ENCODE measurements at places on chromosomes 2 and 18.

- no peak for DNase-seq
Observed at GRCh38 chr18:47997338-47997780, 66.9 kb upstream of the SMAD2 start.

GRCh38 chr2:127859712-127860085, 1.7 kb upstream of the POLR2D start:
- no peak for DNase-seq

DNA sequence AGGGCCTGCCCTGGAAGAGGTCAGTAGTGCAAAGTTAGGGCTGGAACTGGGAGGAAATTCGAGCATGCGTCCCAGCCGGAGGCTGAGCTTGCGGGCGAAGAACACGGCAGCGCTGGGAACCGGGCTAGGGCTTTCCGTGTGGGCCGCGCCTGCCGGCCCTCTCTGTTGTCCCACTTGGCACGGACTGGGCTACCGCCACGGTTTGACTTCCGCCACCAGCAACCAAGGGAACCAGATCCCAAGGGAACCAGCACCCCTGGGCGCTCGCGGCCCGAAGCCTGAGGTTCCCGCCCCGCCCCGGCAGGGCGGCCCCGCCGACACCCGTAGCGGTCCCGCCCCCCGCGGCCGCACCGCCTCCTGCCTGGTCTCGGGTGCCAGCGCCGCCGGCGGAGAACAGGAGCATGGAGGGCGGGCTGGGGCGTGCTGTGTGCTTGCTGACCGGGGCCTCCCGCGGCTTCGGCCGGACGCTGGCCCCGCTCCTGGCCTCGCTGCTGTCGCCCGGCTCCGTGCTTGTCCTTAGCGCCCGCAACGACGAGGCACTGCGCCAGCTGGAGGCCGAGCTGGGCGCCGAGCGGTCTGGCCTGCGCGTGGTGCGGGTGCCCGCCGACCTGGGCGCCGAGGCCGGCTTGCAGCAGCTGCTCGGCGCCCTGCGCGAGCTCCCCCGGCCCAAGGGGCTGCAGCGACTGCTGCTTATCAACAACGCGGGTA, at the start of gene SPR:
Gene SPR, plus strand, starts transcription at position 377 of the 708 bp plus-strand sequence. Its CDS starts 25 bp downstream, at position 402.
- DNase-seq: peak; percentile 77

DNA sequence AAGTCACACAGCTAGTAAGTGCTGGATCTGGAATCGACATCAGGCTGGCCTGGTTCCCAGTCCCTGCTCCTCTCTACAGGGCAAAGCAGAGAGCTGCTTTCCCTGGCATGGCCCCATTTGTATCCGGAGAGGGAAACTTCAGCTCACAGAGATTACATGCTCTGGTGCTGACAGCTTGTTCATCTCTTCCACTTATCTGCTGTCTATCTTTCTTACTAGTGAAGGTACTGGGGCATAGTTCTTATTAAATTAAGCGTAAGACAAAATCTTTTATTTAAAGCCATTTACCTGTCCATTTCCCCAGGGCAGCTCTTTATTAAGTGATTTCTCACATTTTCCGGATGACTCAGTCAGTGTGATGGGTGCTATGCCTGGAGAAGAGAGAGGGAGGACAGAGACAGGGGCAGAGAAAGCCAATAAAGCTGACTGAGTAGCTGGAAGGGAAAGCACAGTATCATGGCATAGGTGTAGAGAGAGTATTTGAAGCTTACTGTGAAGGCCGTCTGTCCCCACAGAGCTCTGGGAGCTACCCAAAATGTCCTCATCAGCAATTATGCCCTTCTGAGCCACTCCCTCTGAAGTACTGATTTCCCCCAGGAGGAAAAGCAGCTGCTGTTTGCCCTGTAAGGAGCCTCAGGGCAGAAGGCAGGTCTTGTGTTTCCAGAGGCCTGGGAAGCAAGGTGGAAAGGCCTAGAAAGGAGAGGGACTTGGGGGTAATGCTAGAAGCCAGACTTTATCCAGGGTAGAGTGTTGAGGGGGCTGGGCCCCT, 44.1 kb upstream of the EPAS1 start:
- DNase-seq: no peak

DNA sequence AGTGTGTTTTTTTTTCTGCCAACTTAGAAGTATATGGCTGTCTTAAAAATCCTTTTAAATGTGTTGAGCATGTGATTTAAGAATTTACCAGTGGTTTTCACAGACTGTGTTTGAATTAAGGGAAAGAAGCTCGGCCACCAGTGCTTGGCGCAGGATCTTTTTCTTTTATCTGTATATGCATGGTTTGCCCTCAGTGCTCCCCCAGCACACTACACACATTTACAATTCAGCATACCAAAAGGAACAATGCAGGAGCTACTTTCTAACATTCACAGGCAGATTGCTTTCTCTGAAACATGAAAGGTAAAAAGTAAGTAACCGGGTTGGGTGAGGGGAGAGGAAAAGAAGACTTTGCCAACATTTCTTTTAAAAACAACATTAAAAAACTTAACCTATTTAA, 3.9 kb downstream of the SALL3 start:
- DNase-seq: no peak

Data from 8988T (cell line).